Liver (tissue), 10 donors: ENCODE measurements at places on chromosomes 1 and 21.

GRCh38 chr1:170823120-170823519, 112.2 kb upstream of the MROH9 start:
- DNase-seq = no peak

GRCh38 chr21:14046401-14046800, 164.4 kb downstream of the LIPI start:
- no peak for DNase-seq

GRCh38 chr1:230797376-230797920, 50.3 kb downstream of the CAPN9 start:
- DNase-seq = no peak

DNA sequence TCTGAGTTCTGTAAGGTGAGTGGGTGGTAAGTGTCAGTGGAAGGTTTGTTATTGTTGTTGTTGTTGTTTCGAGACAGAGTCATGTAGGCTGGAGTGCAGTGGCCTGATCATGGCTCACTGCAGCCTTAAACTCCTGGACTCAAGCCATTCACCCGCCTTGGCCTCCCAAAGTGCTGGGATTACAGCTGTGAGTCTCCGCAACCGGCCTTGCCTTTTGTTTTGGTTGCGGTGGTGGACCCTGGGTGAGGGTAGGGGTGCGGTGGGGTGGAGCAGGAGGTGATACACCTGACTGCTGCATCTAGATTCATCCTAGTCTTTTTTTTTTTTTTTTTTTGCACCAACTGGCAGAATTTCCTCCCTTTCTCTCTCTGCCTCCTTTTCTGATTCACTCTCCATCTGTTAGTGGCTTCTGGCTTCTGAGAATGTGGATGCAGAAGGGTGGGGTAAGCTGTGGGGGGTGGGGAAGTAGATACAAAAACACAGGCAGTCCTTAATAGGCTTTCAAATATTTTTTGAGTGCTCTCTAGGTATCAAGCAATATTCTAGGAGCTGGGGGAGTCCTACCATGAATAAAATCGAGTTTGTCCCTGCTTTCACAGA, 4.6 kb upstream of the GMEB1 start:
- no peak for DNase-seq

DNA sequence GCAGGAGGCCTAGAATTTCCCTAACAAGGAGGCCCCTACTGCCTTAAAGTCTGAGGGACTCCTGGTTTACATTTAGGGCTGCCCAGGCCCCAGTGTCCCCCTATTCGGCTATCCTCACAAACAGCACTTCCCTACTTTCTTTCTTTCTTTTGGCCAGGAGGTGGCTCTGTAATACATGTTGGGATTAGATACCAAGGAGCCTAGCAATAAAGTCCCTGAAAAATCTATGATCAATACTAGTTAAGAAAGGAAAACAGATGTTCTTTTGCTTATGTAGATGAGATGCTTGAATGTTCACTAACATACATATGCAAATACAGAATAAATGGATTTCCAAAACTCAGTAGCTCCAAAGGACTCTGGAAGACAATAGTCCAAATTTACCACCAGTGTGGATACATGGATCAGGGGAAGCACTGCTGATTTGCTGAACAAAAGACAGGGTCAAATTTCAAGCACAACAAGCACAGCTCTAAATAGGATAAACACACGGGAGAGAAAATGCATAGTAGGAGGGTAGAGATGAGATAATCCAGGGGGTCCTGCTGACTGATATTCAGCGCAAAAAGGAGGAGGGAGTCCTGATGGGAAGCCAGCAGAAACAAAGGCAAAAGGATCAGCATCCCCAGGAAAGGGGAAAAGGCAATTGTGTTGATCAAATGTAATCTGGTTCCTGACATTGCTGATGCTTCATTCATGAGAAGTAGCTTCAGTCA, 240.0 kb downstream of the NUF2 start:
- no peak for DNase-seq

GRCh38 chr1:54506594-54506993, 41.4 kb upstream of the ACOT11 start:
- DNase-seq = no peak

DNA sequence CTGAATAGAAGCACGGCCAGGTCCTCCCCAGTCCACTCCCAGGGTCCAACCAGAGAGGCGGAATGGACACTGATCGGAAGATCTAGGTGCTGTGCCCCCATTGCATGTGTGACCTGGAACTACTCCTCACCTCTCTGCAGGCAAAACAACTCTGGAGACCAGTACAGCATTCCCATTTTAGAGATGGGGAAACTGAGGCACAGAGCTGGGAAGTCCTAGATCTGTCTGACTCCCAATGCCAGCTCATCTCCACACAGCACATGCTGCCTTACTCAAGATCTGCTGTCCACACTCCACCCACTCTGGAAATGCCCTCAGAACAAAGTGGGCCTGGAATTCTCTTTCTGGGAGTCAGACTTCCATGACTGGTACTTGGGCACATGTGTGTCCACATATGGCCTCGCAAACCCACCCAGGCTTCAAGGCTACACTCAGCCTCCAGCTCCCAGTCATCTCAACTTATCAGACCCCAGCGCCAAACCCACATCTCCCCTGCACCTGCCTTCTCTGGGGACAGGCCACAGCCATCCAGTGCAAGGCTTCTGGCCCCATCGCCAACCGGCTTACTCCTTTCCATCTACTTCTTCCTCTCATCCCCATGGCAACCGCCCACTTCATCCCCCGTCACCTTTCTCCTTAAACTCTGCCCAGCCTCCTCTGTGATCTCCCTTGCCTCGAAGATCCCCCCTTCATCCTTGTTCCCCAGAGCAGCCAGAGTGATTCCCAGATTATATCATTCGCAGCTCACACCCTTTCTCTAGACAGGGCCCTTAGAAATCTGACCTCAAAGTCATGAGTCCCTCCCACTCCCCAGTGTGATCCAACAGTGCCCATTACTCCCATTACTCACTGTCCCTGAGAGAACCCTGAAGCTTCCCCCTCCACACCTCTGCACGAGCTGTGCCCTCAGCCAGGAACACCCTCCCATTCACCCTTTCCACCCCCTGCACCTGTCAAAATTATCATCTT, 2.7 kb downstream of the COL8A2 start:
- no peak for DNase-seq

- no peak for DNase-seq
Observed at GRCh38 chr1:236081546-236082227, 16.8 kb upstream of the NID1 start.

- DNase-seq = no peak
Observed at GRCh38 chr1:235022981-235023710, 105.5 kb downstream of the TOMM20 start.
